Right renal cortex interstitium (tissue), 3 donors: ENCODE measurements at places on chromosomes 1 and 21.

GRCh38 chr21:39527664-39528381 is 76.1 kb downstream of the SH3BGR start:
- no peak for DNase-seq

GRCh38 chr1:2060535-2060934 is 10.3 kb downstream of the PRKCZ start:
- DNase-seq = no peak

GRCh38 chr1:33045814-33046213 is 9.1 kb upstream of the AK2 start:
- no peak for DNase-seq

GRCh38 chr1:14923727-14924452 is 229.7 kb upstream of the TMEM51 start:
- no peak for DNase-seq

DNA sequence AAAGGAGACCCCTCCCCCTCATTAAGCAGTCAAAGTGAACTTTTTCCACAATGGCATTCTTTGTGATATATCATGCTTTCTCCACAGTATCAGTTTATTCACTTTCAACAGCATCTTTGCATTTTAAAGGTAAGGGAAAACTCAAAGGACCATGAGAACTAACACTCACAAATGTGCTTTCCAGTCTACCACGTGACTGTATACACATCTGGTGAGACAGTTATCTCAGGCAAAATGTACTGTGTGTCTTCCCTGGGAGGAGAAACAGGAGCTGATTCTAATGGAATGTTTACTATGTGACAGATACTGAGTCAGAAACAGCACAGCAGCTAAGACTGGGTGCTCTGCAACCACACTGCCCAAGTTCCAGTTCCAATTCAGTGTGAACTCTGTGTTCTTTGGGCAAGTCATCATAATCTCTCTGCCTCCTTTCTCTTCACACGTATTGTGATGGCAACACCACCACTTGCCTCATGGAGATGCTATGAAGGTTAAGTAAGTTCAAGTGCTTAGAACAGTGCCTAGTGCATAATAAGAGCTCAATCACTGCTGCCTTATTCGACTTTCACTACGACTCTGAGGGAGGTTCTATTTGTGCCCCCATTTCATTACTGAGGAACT is 79.0 kb downstream of the SLC45A1 start:
- no peak for DNase-seq

- no peak for DNase-seq
These were observed 91.6 kb upstream of the CHODL start for GRCh38 chr21:18153063-18153462.

DNA sequence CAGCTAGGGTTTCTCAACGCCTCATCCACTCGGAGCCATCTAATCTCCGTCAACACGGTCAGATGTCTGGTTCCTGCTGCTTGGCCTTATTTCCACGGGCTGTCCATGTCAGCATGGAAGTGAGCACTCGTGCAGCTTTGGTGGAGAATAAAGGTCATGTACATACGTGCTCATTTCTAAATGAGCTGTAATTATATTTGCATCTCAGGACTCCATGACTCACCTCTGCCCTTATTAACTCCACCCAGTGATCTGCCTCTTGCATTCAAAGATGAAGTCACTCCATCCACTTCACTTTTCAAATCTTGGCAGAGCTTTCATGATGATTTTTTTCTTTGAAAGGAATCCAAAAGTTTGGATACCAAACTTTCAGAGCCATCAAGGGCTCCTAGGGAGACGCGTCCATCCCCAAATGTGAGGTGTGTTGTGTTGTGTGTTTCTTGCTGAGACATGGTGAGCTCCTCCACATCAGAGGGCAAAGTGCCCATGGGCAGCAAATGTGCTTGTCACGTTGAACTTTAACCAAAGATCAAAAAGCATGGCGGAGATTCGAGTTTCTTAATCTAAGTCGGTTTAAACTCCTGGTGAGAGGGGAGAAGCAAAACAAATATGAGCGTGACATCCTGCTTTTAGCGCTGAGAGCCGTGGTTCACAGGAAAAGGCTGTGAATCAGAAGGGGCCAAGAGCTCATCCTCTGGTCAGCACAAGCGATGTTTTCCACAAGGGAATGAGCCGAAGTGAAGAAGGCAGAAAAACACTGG is 68.6 kb upstream of the ERRFI1 start:
- no peak for DNase-seq

DNA sequence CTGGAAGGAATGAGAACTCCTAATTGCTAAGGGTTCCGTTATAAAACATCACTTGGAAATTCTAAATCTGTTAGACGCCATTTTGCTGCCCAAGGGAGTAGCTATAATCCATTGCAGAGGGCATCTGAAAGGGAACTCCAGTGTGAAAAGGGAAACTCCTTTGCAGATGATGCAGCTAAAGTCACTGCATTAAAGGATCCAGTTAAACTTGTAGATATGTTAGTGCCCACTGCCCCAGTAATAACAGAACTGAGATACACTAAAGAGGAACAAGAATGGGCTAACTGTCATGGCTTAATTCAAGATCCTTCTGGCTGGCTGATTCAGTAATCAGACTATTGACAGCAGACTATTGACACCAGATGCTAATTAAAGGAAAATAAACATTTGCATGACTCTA is 81.8 kb upstream of the KIAA0040 start:
- no peak for DNase-seq

- no peak for DNase-seq
These were observed 789.7 kb upstream of the PRMT6 start for GRCh38 chr1:106266786-106267185.

DNA sequence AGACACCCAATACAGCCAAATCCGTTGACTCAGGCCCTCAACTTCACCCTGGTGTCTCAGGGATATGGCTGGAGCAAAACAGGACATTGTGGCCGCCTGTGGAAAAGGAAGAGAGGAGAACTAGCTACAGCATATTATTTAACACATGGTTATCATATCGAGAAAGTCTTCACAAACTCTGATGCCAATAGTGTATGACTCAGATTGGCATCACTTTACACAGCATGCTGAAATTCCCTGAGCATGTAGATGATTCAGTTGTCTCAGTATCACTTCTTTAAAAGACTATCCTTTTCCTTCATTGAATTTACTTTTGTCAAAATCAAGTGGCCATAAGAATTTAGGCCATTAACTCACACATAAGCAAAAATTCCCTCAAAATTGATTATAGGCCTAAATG is 20.1 kb downstream of the HSD3B2 start:
- no peak for DNase-seq

- no peak for DNase-seq
These were observed 11.6 kb downstream of the COL9A2 start for GRCh38 chr1:40305451-40305850.

GRCh38 chr1:28257736-28258135 is 1.6 kb upstream of the SESN2 start:
- DNase-seq = no peak

GRCh38 chr21:46145159-46145839 is 10.1 kb downstream of the FTCD start:
- DNase-seq = no peak

DNA sequence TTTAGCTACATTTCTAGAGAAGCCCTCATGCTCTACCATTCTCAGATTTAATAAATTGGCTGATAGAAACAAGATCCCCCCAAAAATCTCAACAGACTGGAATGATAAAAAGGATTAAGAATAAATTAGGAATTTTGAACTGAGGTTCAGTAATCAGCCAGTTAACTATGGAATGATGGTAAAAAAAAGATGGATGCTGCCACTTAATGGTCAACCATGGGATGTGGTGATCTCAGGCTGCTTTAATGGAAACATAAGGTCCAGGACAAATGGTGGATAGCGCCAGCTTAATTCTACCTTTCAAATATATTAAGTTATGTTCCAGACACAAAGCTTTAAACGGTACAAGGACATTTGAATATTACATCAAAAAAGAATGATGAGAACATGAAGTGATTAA is 49.9 kb downstream of the CCN1 start:
- no peak for DNase-seq

DNA sequence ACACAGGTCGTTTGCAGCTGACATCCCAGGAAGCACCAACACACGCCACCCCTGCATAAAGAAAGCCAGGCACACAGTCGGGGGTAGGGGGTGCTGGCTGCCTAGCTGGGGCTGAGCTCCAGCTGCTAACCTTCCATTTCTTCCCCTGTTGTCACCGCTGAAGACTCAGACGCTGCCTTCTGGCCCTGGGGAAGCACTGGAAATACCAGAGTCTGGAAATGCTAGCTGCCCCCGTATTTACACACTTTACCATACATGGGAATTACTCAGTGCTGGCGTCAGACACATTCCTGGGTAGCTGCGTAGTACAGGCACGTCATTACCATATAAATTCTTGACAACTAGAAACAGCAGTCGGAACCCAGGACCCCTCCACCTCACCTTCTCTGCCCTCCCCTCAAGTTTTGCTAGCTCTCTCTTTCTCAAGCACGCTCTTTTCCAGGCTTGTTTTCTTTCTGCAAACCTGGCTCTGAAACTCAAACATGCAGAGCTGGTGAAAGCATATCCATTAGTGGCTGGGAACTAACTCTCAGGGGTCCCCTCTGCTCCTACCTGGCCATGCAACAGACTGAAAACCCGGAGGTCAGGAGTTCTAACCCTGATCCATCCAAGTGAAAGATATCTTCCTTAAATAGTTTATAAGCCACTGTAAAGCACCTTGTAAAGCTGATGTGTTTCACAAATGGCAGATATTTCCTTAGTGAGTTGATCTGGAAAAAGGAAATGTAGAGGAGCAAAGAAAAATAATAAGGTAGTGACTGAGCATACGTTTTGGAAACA is 3.3 kb downstream of the CSRP1 start:
- DNase-seq = no peak

GRCh38 chr1:32886004-32886827 is at the start of gene HPCA:
Gene HPCA (plus strand): TSS chr1:32886491. CDS start chr1:32888899, 2,408 bp downstream.
- no peak for DNase-seq

GRCh38 chr1:66556161-66556611 is 22.2 kb downstream of the SGIP1 start:
- no peak for DNase-seq

GRCh38 chr1:78254517-78254916 is 208.8 kb downstream of the GIPC2 start:
- DNase-seq = no peak

DNA sequence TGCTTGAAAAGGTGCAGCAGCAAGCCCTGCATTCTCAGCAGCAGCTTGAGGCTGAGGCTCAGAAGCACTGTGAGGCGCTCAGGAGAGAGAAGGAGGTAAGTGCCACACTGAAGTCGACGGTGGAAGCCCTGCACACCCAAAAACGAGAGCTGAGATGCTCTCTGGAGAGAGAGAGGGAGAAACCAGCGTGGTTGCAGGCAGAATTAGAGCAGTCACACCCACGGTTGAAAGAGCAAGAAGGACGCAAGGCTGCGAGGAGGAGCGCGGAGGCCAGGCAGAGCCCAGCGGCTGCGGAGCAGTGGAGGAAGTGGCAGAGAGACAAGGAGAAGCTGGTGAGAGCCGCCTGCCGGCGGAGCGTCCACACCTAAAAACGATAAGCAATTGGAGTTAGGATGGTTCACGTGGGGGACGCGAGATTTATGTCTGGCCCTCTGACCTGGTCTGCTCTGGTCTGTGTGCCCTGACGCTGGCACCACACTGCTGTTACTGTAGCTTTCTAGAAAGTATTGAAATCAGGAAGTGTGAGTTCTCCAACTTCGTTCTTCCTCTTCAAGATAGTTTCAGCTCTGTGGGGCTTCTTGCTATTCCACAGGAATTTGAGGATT is 26.7 kb upstream of the DIP2A start:
- DNase-seq = no peak

DNA sequence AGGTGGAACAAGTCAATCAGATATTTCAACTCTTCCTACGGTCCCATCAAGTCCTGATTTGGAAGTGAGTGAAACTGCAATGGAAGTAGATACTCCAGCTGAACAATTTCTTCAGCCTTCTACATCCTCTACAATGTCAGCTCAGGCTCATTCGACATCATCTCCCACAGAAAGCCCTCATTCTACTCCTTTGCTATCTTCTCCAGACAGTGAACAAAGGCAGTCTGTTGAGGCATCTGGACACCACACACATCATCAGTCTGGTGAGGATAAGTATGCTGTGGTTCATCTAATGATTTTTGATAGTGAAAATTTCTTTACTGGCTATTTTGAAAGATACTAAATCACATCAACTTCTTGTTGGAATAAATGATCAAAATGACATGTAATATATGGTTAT is 67.7 kb upstream of the MPC2 start:
- no peak for DNase-seq

- DNase-seq = peak; percentile 19
These were observed 16.6 kb downstream of the RHBG start for GRCh38 chr1:156385534-156386031.

DNA sequence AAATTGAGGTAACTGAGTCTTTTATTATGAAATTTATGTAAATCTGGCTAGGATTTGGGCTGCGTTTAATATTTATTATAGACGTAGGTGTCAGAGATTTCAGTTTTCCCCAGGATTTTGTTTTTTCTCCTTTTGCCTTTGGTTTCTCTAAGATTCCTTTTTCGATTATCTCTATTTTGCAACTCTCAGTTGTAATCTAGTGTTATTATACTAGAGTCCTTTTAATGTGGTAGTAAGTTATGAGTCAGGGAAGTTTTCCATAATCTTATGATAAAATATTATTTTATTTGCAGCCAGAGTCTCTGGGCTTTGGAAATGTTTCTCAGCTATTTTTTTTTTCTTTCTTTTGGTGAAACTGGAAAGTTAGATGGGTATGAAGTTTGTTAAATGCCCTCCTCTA is 1043.8 kb downstream of the PLA2G4A start:
- no peak for DNase-seq

- DNase-seq = no peak
These were observed 165.5 kb downstream of the RERE start for GRCh38 chr1:8651962-8652361.

DNA sequence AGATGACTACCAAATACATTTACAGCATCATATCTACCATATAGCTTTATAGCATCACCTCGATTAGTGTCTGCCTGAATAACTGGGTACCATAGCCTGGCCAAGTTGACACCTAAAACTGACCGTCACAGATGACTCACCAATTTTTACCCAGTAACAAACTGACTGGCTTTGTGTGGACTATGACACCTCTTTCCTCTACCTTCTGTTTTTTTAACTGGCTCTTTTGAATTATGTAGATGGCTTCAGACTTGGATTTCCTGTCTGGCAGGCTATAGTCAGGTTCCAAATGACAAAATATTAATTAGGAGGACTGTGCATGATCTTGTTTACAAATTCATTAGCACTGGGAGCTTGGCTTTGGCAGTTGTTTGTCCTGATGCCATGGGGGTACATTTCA is 360.3 kb downstream of the TGFB2 start:
- DNase-seq = no peak

- DNase-seq = no peak
These were observed 38.4 kb upstream of the KCNK2 start for GRCh38 chr1:215044151-215044550.

GRCh38 chr1:66539491-66539890 is 5.5 kb downstream of the SGIP1 start:
- no peak for DNase-seq

- DNase-seq = no peak
These were observed 17.5 kb downstream of the KPNA6 start for GRCh38 chr1:32125313-32125712.
